ENCODE measurements at places on chromosomes 7 and 10.

DNA sequence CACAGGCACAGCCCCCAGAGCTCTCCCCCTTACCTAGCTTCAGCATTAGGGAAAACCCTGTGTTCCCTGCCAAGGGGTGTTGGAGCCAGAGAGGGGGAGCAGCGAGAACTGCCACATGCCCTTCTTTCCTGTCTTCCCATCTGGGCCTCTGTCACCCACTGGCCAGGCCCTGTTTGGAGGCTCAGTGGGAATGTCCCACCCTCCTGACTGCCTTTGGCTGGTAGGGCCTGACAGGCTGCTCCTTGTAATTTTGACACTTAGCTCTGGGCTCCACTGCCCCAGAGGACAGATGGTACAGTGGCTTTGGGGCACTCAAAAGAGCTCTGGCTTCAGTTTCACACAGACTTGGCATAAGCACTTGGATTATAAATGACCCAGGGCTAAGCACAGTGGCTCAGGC lies 50.6 kb downstream of the GRID2IP start:
- no peak for DNase-seq

DNA sequence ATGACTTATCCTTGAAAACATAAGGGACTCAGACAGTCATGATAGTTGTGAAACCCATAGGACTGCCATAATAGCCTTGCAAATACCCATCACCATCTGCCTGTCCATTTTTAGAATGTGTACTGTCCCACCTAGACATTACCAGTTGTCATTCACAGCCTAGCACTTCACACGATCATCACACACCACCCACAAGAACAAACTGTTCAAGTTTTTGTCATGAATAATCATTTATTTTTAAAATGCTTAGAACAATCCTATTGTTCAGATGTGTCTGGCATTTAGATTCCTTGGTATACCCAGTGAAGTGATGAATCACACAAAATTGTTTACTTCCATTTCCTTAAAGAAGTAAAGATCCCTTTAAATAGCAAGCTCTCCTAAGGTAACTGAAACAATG lies 46.6 kb downstream of the CCDC3 start:
- DNase-seq = no peak

DNA sequence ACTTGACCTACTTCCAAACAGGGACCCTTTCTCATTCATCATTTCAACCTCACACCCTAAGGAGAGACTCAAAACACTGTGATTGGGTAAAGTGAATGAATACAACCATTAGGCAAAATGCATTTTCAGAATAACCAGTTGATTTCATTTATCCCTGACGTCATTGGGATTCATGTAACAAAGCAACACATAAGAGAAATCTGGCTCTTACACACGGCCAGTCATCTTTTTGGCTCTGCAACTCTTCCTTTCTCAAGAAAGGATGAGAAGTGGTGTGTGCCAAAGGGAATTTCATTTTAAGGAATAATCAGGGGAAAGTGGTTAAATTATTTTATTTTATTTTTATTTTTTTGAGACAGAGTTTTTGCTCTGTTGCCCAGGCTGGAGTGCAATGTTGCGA lies 83.1 kb downstream of the CPVL start:
- no peak for DNase-seq

- DNase-seq = peak; percentile 80
Measured at GRCh38 chr7:98168181-98168903, 42.9 kb upstream of the BHLHA15 start.

DNA sequence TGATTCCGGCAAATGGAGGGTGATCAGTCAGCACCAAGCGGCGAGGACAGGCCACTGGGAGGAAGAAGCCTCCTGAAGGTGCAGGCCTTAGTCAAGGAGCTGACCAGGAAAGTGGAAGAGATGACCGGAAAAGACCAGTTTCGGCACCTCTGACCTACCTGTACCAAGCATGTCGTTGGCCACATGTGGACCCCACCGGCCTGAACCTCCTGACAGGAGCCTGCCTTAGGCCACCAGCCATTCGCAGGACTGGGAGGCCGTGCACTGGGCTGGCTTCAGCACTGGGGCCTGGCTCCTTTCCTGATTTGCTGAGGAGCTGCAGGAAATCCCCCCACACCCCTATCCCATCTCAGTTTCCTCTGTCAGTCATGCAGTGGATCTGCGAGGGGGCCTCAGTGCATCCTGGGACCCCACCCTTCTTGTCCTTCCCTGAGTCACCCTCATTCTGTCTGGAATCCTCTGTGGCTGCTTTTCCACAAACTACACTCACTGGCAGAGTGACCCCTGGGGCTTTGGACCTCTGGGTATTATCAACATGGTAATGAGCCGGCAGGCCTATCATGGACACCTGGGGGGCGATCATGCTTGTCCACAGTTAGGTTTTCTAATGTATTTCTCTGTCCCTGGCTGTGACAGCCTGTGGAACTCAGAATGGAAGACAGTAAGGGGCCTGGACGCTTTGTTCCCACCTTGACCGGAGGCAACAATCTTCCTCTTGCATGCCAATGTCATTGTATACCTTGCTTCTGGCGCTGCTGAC lies 33.0 kb downstream of the RAMP3 start:
- no peak for DNase-seq

DNA sequence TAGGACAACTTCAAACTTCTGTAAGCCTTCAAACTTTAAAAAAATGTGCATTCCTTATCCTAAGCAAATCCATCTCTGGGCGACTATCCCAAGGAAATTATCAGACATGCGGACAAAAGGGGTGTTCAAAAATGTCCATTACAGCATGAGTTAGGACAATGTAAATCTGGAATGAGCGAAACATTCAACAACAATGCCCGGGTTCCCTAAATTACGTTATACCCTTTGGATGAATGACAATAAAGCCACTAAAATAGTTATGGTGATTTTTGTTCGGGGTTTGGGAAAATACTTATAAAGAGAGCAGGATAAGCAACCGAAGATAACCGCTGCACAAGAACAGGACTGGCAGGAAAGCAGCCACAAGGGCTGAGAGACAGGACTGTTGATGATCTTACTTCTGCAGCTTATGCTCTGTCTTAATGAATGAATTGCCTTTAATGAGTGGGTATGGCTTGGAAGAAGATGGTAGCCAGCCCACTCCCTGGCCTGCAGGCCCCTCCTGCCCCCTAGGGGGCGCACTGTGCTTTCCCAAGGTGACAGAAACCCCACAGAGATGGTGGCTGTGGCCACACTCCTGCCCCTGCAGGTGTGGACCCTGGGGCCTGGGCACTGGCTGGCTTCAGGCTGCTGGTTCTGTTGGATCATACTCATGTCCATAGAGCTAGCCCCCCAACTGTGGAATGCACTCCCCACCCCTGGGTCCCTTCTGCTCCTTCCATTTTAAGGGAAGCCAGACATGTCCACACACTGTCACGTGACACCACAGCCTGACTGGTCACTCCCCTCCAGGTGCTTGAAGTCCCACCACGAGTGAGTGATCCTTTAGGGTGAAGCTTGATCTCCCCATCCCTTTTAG lies 45.0 kb downstream of the ZCCHC24 start:
- peak; percentile 28 for DNase-seq

DNA sequence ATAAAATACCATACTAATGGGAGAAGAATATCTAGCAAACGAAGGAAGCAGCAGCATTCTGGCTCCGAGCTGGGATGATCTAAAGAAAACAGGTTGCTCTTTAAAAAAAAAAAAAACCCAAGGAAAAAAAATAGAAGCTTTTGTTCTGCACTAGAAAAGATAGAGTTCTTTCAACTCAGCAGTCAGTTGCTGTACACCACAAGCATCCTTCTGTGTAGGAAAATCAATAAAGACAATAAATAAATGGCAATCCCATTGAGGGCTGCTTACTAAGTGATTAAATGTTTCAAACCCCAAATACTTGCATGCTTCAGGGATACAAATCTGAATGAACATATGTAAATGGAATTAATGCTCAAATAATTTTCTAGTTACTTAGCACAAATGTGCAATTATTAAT lies 207.1 kb downstream of the TEX36 start:
- no peak for DNase-seq

DNA sequence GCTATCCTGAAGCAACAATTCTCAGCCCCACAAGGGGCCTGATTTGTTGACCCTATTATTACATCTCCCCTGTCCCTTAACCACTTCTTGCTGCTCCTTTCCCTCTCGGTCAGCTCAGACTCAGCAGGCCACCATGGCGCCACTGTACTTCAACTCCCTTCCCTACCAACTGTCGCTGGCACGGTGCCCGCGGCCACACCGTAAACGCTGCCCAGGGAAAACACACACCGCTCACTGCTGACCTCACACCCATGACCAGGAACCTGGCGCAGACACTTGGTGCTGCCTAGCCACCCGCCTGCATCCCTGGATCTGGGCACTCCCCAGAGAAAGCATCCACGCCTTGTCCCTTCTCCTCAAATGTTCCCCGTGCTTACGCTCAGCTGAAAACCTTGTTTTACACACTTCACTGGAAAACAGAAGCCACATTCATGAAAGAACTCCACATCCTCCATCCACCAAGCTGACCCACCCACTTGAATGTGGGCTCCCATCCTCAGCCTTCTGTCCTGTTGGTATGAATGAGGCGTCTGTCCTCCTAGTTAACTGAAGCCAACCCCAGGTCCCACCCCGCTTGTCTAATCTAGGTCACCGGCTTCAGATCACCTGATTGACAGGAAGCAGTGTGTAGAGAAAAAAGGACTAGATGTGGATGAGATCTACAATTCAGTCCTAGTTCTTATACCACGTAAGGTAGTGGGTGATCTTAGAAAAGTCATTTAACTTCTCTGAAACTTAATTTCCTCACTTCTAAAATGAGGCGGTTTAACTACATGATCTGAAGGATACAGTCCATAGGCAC lies 28.5 kb upstream of the CRYGN start:
- no peak for DNase-seq

DNA sequence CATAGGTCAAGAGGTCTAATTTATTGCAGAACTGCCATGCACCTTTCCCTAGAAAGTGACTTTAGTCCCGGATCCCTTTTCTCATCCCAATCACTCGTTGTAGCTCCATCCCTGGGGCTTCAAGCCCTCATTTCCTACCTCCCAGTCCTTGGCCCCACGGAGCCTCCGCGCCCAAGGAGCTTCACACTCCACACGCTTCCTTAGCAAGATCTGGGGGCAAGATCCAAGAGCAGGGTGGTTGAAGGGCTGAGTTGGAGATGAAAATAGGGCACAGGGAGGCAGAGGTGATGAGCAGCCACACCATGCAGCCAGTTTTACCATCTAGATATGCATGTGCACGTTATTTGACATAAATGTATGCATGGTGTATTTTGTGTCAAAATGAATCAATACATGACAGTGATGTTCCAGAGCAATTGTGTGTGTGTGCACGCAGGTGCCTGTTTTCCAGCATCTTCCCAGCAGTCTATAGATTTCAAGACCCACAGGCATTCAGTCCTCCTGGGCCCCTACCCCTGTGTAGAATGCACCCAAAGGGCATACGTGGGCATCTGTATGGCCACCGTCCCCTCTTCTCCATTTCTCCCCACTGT lies 6.0 kb upstream of the TRPV6 start:
- DNase-seq = no peak

GRCh38 chr10:73756183-73756582 lies 12.0 kb downstream of the SEC24C start:
- DNase-seq = no peak

- DNase-seq = no peak
Measured at GRCh38 chr10:77348082-77348481, 289.5 kb downstream of the KCNMA1 start.

DNA sequence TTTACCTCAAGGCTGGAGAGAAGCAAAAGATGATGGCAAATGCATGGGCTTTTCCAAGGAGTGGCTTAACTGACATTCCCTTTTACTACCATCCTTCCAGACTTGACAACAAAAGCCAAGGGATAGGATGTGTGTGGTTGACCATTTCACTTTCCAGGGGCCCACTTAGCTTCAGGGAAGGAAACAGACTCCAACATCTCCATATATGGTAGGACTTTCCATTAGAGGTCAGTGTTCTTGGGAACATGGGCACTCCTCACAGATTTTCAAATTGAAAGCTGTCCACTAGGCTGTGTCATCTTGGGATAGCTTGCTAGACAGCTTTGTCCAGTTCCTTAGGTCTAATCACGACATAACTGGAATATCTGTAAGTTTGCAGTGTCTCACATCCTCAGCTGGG lies 118.1 kb upstream of the NAMPT start:
- DNase-seq = no peak

DNA sequence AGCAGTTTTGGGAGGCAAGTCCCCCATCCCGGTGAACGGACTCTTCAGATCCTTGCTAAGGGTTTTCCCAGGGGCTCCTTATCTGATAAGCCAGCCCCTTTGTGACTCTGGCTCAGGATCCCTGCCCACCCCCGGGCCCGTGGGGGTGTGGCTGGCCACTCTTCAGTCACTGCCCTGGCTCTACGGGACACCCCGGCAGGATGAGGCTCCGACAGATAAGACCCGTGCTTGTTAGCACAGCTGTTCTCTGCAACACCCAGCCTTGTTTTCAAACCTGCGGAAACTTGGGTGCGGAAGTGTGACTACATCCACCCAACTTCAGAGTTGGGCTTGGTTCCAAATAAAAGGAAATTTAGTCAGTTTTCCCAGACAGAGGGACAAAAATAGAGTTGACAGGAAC lies 66.7 kb upstream of the PODXL start:
- no peak for DNase-seq

DNA sequence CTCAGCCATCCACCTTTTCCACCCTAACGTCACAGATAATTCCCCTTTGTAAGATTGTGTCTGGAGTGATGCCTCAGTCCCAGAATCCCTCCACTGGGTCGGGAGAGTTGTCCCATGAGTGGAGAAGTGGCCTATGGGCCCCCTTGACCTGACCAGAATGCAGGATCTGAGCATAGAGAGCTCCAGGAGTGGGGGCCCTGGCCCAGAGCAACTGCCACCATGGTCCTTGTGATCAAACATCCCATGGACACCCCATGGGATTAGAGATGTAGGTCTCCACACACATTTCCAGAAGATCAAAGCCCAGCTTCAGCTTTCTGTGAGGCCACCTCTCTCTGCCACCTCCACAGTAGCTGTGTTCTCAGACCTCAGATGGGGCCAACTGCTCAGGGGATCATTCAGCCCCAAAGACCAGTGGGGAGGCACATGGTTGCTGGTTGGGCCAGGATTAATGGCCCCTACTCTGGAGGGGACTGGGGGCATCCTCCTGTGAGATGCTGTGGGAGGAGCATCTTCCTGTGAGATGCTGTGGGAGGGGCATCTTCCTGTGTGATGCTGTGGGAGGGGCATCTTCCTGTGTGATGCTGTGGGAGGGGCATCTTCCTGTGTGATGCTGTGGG lies 28.5 kb upstream of the DPYSL4 start:
- no peak for DNase-seq

DNA sequence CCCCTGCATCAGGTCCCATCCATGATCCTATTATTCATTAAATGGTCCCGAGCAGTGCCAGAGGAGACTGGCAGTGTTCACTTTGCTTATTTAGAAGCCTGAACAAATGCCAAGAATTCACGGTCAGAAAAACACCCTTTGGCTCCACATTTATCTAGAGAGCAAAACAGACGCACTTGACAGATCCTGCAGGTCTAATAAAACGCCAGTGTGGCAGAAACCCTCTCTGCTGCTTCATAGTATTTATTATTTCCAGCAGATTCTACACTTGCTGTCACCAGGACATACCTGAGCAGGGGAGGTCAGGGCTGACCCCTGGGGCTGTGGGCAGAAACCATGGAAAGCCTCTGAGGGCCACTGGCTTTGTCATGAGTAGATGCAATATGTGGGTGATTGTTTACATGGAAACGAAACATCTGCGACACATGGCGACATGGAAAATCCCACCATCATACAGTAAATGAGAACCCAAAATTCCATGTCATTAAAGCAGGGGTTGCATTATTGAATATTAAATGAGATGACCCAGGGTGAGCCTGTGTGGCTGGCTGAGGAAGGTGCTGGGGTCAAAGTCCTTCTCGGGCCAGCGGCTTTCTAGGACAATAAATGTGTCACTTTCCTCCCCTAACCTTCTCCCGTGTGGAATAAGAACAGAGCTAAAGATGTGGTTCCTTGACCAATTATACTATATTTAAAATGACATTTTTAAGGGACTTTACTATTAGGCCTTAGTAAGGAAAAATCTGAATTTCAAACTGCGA lies 205.9 kb upstream of the SVIL start:
- no peak for DNase-seq
